SIG-M5 (cell line): ENCODE measurements at places on chromosomes 13 and 19.

DNA sequence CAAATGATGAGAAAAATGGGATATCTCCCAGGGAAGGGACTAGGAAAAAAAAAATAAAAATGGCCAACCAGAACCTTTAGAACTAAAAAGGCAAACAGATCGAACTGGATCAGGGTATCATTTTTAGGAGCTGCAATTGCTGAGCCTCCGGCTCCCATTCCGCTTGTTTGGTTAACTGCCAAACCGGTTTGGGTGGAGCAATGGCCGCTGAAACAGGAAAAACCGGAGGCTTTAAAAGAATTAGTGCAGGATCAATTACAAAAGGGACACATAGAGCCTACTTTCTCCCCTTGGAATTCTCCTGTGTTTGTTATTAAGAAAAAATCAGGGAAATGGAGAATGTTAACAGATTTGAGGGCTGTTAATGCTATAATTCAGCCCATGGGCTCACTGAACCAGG is 12.7 kb upstream of the ZNF443 start:
- no peak for DNase-seq

DNA sequence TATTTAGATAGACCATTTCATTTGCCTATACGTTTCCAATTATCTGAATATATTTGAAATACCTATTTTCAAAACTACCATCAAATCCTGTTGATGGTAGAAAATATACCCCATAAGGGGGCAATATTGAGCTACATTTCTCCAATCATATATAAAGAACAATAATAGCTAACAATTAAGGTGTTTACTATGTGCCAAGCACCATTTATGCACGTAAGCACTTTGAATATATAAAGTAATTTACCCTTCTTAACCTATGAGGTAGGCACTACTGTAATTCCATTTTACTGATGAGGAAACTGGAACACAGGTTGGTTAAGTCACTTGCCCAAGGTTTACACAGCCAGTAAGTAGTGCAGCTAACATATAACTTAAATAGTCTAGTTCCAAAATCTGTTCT is 79.2 kb downstream of the UBL3 start:
- no peak for DNase-seq

DNA sequence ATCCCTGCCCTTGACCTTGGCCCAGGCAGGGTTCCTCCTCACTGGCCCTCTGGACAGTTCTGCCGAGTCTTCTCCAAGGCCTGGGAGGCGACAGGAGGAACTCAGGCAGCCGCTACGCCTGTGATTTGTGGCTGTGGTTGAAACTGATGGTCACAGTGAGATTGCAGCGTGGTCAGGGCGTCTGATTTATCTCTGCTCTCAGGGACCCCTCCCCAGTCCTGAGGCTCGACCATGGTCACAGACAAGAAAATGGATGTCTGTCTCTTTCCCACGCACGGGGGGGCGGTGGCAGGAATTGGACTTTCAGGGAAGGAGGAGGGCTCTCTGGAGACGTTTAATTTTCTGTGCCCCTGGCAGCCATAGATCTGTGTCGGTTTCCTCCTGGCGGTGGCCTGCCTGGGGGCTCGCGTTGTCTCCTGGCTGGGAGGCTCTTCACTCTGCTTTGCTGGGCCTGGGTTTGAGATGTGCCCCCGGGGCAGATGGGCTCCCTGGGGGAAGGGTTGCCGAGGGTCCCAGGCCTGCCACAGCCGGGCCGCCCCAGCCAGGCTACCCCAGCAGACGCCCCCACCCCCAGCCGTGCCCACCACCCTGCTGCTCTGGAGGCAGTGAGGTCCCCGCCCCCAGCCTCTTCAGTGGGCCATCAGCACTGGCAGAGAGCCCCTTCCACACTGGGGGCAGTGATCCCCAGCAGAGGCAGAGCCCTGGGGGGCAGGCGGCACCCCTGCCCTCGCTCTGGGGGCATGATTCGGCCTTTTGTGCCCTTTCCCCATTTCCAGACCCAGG is 167.4 kb downstream of the KDM4B start:
- DNase-seq = no peak

GRCh38 chr19:48965040-48965805 is at the start of gene FTL:
TSS of gene FTL (plus strand) at chr19:48965309. CDS start at chr19:48965508, 199 bp downstream.
- peak; percentile 66 for DNase-seq

- no peak for DNase-seq
Measured at GRCh38 chr13:25973576-25973975, 78.2 kb downstream of the SHISA2 start.

DNA sequence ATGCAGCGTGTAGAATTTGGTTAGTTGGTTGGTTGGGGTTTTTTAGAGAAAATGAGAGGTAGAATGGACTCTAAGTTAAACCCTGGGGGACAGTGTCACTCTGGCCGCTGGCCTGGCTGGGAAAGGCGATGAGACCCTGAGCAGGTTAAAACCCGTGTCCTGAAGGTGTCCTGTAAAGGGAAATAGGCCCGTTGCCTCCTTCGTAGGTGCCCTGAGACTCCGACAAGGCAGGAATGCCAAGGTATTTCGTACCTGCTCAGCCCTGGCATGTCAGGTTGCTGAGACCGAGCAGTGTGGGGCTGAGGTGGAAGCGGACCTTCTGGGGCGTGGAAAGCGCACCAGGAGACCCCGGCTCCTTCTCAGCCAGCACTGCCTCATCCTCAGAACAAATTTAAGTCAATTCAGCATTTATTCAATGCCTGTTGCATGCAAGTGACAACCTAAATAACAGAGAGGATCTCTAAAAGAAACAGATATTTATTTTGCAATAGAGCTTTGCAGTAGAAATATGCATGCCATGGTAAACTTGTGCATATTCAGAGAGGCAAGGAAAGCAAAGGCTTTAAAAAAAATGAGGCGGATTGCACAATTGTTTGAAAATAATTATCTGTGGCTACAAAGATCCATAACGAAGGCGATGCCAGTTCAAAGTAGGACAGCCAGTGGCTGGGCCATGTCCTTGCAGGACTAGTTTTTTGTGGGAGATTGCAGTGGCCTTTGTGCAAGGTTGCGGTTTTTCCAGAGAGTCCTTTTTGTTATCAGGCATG is 1.4 kb upstream of the RAB20 start:
- DNase-seq = no peak

GRCh38 chr13:88887045-88887662 is 1216.0 kb downstream of the SLITRK5 start:
- DNase-seq = no peak

- DNase-seq = no peak
Measured at GRCh38 chr13:40758811-40759210, 12.2 kb downstream of the MRPS31 start.

DNA sequence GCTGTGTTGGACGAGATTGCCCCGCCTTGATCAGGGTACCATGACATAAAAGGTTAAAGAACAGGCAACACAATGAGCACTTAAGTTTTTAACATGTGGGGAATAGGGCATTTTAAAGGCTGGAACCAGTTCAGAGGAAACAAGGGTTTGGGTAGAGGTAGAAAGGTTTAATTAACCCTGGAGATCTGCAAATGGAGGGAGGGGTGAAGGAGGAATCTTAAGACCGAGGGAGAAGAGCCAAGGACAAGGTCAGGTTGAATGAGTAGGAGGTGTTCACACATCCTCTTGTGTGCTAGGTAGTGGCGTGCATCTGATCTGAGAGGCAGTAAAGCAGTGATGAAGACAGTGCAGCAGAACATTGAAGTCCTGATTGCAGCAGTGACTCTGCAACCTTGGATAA is 28.5 kb downstream of the SKA3 start:
- DNase-seq = no peak

- no peak for DNase-seq
Measured at GRCh38 chr19:46731584-46731983, 14.3 kb upstream of the FKRP start.

- DNase-seq = no peak
Measured at GRCh38 chr19:48588670-48589401, 17.7 kb upstream of the SPACA4 start.

GRCh38 chr19:16200038-16201010 is 2.6 kb downstream of the AP1M1 start:
- no peak for DNase-seq

- DNase-seq = no peak
Measured at GRCh38 chr19:39335168-39335548, 685 bp downstream of the GMFG start.

GRCh38 chr13:79311386-79311785 is 94.7 kb downstream of the RBM26 start:
- no peak for DNase-seq

- DNase-seq = no peak
Measured at GRCh38 chr13:74246487-74246886, 112.3 kb upstream of the KLF12 start.

DNA sequence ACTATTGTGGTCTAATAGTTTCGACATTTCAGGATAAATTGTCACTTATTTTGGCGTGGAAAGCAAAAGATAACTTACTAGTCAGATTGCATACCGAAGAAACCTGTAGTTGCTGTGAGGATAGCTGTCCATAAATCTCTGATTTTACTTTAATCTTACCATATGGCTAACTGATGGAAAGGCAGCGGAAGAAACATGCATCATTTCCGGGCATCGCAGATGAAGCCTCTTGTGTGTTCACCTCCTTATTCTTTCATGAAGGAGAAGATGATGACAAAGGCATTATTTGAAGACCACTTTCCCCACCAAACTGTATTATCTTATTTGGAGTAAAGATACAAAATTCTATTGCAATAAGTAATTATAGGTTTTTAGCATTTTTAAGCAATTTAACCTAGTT is 763.6 kb upstream of the SLITRK6 start:
- DNase-seq = no peak

DNA sequence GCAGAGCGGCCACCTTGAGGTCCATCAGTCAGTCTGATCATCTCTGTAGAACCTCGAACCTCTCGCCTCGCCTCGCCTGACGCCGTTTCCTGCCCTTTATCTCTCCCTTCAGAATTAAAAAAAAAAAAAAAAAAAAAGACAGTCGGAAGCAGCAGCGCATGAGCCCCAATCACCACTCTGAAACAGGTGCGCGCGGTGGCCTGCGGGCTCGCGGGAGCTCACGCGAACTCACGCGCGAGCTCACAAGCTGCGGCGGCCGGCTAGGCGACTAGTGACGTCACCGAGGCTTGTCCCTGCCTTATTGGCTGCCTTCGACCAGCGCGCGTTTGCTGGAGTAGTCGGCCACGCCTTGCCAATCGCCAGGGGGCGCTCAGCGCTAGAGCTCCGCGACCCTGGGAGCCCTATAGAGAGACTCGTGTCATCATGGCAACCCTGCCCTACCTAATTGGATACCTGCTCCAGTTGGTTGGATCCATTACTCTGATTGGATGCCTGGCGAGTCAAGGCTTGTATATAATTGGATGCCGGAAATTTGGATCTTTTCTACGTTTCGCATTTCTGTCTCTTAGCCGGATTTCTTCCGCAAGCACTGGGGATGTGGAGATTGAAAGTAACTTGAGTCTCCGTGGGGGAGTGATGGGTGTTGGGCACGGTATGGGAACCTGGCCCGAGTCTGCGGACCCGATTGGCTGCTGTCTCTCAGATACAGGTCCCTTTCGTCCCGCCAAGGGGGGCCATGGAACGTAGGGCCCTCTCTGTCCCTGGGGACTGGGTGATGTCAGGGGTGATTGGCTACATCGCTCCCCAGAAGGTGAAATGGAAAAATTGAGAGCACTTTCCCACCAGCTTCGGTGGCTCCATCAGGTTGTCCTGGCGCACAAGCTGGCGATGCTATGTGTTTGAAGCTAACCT is 31.6 kb downstream of the SYT3 start:
- DNase-seq = no peak

GRCh38 chr13:109913186-109913585 is 126.8 kb upstream of the IRS2 start:
- no peak for DNase-seq

GRCh38 chr13:99527301-99527700 is 26.0 kb downstream of the TM9SF2 start:
- DNase-seq = no peak

DNA sequence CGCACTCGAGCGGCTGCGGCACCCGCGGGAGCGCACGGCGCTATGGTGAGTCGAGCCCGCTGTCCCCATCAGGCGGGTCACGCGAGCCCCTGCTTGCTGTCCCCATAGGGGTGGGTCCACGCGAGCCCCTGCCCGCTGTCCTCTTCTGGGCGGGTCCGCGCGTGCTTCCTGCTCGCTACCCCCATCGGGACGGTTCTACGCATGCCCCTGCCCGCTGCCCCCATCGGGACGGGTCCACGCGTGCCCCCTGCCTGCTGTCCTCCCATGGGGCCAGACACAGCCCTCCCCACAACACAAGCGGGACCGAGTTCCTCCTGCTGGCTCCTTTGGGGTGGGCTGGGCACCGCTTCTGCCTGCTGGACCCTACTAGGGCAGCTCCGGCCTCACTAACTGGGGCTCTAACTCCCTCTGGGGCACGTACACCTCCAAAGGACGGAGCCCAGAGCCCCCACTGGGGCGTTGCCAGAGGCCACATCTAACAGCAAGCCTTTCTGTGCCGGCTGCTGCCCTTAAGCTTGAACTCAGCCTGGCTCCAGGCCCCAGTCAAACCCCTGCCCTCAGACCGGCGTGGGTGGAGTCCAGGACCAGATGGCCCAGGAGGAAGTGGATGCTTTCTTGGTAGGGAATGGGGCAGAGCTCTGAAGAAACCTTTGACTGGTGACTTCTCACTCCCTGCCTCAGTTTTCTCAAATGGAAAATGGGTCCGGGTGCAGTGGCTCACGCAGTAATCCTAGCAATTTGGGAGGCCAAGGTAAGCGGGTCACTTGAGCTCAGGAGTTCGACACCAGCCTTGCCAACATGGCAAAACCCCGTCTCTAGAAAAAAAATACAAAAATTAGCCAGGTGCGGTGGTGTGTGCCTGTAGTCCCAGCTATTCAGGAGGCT is 722 bp downstream of the COLGALT1 start:
- DNase-seq = no peak

DNA sequence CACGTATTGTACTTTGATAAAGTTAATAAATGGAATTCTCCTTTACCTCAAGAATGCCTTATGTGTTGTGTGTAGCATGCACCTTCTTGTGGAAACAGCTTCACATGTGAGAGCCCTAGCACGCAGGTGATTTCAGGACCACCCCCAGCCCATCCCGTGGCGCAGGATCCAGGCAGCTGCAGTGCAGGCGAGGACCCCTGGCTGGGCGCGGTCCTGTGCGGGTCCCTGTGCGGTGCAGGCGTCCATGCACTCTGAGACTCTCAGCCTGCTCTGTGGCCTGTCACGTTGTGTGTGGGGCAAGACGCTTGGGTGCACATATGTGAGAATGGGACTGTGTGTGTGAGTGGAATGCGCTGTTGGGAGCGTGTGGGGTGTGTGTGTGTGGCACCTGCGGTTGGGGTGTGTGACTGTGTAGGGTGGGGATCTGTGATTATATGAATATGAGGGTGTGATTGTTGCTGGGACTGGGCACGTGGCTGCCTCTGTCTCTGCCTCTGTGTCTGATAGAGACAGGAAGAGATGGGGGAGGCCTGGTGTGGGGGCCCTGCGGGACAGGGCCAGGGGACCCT is 30.8 kb downstream of the WTIP start:
- DNase-seq = no peak

DNA sequence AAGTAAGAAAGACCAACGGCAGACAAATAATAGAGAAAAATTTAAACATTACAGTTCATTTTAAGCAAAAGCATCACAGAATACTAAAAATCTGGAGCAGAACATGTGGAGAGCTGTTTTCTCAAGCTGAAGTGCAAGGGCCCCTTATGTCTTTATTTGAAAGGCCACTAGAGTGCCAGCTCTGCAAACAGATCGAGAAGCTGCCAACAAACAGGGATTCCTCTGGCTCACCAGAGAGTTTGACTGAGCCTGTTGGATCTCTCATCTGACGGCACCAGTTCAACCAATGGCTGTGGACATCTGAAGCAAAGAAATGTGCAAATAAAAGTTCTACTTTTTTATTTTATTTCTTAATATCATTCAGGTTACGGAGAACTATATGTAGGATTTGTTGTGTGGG is 119.7 kb downstream of the COL4A2 start:
- no peak for DNase-seq

GRCh38 chr13:94209117-94209516 is 270.4 kb downstream of the DCT start:
- DNase-seq = no peak
